Naive thymus-derived CD8-positive, alpha-beta T cell (primary cell): ENCODE measurements at places on chromosomes 16 and 17. TPM values are rescaled to one million over a fixed set of nuclear protein-coding genes. Genes with fewer than 3 reads are reported as not detected.

- DNase-seq: no peak
Measured at GRCh38 chr17:55366020-55366481, 55.6 kb downstream of the MMD start.

GRCh38 chr17:17425591-17425990 lies 51.2 kb upstream of the MED9 start:
- DNase-seq: no peak

DNA sequence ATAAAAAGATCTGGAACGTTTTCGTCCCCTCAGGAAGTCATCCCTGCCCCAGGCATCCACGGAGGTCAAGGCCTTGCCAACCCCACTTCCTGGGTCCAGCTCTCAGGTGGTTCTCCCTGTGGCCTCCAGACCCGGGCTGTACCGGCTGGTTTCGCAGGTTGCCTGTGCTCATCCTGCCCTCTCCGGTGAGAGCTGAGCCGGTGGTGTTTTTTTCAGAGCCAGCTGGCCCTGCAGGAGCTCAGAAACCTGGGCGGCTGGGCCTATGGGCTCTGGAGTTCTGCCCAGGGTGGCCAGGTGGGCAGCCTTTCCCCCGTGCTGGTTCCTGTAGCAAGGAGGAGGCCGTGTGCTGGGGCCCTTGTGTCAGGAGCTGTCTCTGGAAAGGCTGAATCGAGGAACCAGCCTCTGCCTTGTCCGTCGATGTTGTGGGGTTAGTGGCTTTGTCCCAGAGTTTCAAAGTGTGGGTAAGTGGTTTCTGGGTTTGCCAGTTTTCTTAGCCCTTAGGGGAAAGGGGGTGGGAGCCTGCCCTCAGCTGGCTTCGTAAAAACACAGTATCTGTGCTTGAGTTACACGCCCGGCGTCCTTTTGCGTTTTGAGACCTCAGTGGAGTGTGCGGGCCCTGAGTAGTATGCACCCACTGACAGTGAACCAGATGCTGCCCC lies 23.6 kb downstream of the C16orf90 start:
- no peak for DNase-seq

DNA sequence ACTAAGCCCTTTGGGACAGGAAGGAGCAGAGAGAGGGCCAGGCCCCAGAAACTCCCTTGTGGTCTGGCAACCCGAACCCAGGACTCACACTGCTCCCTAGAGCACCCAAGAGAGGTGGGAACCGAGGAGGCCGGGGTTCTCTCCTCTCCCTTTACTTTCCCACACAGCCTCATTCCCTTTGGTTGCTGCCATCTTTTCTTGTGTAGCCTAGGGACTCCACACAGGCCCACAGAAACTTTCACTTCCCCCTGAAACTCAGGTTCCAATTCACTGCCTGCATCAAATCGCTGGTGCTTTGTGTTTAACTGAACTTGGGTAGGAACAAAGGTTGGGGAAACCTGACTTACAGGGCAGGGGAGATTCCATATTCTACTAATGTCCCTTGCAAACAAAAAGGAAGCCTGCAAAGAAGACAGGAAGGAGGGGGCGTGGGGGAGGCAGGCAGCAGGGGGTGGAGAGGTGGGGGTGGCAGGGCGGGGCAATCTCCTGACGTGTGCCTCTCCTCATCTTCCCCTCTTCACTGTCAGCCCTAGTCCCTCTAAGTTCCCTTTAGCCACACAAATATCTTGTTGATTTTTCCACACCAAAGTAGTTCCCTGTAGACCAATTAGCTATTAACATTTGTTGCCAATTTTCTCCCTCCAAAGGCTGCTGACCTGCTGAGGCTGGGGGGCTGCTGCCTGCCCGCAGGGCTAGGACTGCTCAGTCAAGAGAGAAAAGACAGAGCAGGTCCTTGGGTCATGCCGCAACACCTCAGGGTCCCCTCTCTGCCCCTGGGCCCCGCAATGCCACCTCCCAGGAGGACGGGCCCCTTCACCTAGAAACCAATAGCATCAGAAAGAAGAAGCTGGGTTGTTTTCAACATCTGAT lies 8.0 kb downstream of the ST3GAL2 start:
- peak; percentile 64 for DNase-seq

The ZC3H7A gene
- total RNA-seq: 71.0 TPM

- no peak for DNase-seq
Measured at GRCh38 chr17:75524269-75524969, 1.1 kb upstream of the LLGL2 start.

DNA sequence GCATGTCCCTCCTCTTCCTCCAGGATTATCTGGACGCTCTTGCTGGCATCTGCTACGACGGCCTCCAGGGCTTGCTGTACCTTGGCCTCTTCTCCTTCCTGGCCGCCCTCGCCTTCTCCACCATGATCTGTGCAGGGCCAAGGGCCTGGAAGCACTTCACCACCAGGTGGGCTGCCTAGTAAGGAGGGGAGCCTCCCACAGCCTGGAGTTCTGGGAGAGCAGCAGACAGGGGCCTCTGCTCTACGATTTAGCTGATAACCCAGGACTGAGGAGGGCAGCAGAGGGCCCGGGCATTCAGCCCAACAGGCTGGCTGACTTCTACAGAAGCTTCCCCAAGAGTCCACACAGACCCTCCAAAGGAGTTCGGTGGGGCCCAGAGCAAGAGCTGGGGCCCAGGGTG lies 21.8 kb upstream of the DNAI2 start:
- DNase-seq: no peak

- DNase-seq: no peak
Measured at GRCh38 chr17:27578718-27579085, 52.3 kb upstream of the LGALS9 start.

The RNU2-1 gene
- 8,620 TPM for total RNA-seq

- DNase-seq: no peak
Measured at GRCh38 chr16:23962001-23962400, 126.2 kb downstream of the PRKCB start.

- DNase-seq: no peak
Measured at GRCh38 chr16:77788181-77789084, at the start of gene VAT1L. Gene VAT1L (plus strand): TSS chr16:77788564. CDS start chr16:77788683, 119 bp downstream.

The TAT gene
- total RNA-seq: not detected

GRCh38 chr16:49876716-49877129 lies 20.8 kb upstream of the ZNF423 start:
- no peak for DNase-seq

DNA sequence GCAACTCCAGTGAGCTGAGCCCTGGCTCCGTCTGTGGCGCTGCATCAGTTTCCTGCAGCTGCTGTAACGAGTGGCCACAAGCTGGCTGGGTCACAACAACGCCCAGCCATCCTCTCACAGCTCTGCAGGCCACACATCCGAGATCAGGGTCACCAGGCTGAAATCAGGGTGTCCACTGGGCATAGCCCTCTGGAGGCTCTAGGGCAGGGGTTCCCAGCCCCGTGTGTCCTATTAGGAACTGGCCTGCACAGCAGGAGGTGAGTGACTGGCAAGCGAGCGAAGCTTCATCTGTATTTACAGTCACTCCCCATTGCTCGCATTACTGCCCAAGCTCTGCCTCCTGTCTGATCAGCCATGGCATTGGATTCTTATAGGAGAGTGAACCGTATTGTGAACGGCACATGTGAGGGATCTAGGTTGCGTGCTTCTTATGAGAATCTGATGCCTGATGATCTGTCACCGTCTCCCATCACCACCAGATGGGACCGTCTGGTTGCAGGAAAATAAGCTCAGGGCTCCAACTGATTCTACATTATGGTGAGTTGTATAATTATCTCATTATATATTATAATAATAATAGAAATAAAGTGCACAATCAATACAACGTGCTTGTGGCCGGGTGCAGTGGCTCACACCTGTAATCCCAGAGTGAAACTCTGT lies 176.5 kb downstream of the SEC14L1 start:
- DNase-seq: no peak

- DNase-seq: no peak
Measured at GRCh38 chr17:35088356-35088880, 24.9 kb upstream of the RFFL start.

- DNase-seq: no peak
Measured at GRCh38 chr17:77822302-77823030, 136.0 kb upstream of the TNRC6C start.

GRCh38 chr17:35740997-35741931 lies 9.8 kb downstream of the RASL10B start:
- no peak for DNase-seq

The KRTAP3-1 gene
- not detected for total RNA-seq

The ZPBP2 gene
- total RNA-seq: 0.38 TPM

The UQCRC2 gene
- 193 TPM for total RNA-seq

The KRTAP4-11 gene
- not detected for total RNA-seq

GRCh38 chr17:4545217-4545951 lies 9.8 kb downstream of the MYBBP1A start:
- no peak for DNase-seq

DNA sequence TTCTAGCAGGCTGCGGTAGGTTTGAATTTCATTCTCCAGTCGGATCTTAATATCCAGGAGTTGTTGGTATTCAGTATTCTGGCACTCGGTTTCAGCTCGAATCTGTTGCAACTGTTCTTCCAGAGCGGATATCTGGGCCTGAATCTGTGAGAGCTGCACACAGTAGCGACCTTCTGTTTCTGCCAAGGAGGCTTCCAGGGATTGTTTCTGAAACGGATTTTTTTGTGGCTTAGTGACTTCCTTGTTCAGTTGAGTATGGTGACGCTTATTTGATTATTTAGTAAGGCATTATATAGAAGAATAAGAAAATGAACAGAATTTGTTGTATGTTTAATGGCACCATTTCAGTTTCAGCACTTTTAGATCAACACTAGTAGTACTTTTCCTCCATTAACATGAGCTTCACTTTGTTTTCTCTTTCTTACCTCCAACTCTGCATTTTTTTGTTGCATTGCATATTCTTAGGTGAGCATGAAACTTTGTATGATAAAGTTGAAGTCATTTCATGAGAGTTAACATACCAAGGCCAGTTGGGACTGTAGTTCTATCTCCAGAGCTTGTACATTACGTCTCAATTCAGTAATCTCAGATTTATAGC lies 2.8 kb downstream of the KRT10 start:
- no peak for DNase-seq

DNA sequence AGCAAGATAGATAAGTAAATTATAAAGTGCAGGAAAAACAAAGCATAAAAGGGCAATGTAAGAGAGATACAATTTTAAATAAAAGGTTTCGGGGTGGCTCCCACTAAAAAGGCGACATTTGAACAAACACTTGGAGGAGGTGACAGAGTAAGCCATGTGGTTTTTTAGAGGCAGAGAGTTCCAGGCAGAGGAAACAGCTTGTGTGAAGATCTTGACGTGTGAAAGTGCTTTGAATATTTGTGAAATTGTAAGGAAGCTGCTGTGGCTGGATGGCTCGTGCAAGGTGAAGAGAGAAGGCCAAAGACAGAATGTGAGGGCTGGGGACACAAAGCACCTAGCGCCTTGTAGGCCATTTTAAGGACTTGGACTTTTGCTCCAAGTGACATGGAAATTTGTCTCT lies 28.6 kb upstream of the HYDIN start:
- no peak for DNase-seq

DNA sequence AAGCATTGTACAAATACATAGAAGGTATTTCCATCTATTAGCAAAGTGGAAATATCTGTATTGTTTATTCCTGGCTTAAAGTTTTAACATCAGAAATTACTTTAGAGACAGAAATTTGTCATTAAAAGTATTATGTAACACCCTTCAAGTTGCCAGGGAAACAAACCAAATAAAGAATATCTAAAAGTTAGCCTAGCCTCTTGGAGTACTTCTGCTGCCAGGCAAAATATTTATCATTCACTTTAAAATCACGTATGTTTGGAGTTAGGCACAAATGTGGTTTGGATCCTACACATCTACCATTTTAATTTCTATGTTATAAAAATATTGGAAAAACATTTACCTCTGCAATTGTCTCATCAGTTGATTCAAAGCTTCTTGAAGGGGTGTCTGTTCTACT lies 14.7 kb downstream of the BRD7 start:
- DNase-seq: no peak

The NHLRC4 gene
- 4.7 TPM for total RNA-seq

GRCh38 chr16:79429381-79430190 lies 171.0 kb downstream of the MAF start:
- DNase-seq: no peak

- peak; percentile 67 for DNase-seq
Measured at GRCh38 chr17:5249615-5250014, 15.0 kb upstream of the SCIMP start.

The SCARF1 gene
- total RNA-seq: 1.3 TPM

The BAIAP2 gene
- 11.7 TPM for total RNA-seq

- DNase-seq: no peak
Measured at GRCh38 chr17:46785696-46786095, 32.8 kb downstream of the WNT3 start.

DNA sequence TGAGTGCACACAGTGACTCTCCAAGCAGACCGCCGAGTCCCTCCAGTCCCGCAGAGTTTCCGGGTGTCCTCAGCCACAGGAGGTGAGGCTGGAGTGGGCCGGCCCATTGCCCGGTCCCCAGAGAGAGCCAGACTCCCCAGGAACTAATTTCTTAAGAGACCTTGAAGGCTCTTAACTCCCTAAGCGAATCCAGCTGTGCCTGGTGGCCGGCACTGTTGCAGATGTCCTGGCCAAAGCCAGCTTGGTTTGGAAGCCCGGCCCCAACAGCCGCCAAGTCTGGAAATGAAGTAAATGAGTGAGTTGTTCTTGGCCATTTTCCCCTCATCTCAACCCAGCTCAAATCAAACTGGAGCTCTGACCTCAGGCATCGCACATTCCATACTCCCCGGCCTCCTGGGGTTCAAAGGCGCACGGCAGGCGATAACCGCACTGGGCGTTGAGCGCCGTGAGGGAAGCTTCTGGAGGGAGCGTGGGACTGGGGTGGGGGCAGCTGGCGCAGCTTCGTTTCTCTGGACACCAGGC lies 42.0 kb downstream of the CMIP start:
- no peak for DNase-seq

The MRPL12 gene
- total RNA-seq: 25.9 TPM

The KRT39 gene
- total RNA-seq: not detected

DNA sequence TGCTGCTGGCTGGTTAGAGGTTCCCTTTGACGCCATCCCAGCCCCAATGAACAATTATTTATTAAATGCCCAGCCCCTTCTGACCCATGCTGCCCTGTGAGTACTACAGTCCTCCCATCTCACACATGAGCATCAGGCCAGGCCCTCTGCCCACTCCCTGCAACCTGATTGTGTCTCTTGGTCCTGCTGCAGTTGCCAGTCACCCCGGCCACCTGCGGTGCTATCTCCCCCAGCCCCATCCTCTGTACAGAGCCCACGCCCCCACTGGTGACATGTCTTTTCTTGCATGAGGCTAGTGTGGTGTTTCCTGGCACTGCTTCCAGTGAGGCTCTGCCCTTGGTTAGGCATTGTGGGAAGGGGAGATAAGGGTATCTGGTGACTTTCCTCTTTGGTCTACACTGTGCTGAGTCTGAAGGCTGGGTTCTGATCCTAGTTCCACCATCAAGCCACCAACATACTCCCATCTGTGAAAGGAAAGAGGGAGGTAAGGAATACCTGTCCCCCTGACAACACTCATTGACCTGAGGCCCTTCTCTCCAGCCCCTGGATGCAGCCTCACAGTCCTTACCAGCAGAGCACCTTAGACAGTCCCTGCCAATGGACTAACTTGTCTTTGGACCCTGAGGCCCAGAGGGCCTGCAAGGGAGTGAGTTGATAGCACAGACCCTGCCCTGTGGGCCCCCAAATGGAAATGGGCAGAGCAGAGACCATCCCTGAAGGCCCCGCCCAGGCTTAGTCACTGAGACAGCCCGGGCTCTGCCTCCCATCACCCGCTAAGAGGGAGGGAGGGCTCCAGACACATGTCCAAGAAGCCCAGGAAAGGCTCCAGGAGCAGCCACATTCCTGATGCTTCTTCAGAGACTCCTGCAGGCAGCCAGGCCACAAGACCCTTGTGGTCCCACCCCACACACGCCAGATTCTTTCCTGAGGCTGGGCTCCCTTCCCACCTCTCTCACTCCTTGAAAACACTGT lies 11.3 kb downstream of the CX3CL1 start:
- no peak for DNase-seq

GRCh38 chr17:37475731-37476420 lies 13.8 kb upstream of the DUSP14 start:
- no peak for DNase-seq
